ENCODE measurements at places on chromosomes 6 and 20. TPM values are rescaled to one million over a fixed set of nuclear protein-coding genes. Genes with fewer than 3 reads are reported as not detected.

Gene DNMT3B
- total RNA-seq: 3.7 TPM

DNA sequence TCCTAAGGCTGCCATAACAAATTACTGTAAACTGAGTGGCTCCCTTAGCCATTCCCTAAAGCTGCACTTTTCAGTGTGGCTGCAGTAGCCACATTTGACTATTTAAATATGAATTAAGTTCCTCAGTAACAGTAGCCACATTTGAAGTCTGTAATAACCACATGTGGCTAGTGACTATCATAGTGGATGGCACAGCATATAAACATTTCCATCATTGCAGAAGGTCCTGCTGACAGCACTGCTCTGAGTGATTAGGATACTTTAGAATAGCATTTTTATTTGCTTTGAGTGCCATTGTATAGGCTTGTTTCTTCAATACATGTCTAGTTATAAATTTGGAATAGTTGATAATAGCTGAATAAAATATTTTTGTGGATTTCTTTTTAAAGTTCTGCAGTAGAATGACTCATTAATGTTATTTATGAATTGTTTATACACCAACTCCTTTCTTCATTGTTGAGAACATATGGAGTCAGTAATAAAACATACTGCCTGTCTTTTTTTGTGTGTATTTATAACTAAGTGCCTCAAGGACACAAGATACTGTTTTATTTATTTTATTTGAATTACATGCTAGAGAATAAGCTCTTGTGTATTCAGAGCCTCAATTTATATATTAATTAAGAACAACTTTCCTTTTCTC is 217.2 kb downstream of the CDKAL1 start:
- H3K4me1 ChIP-seq: peaks cover 2% of the 10 kb centered on the region
- no peaks in the 10 kb centered on the region for H3K27me3 ChIP-seq
- H3K36me3 ChIP-seq: peaks cover 11% of the 10 kb centered on the region
- no peak for DNase-seq
- H3K4me3 ChIP-seq: no peak overlapping the region

DNA sequence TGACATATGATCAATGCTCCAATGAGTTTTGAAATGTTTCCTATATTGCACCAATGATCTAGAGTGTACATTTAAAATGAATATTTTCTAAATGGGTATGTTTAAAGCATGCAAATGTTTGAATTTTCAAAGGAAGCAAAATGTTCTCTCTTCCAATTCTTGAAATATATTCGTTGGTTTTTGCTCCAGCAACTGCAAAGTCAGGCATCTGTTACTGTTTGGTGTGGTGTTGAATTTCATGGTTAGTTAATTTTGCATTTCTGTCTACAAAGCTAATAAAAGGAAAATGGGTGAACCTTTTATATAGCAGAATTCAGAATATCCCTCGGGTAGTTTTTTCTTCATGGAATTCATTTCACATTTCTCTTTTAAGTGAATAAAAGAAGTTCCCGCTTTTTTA is 1018.3 kb downstream of the GRIK2 start:
- H3K27ac ChIP-seq: no peak overlapping the region
- no peaks in the 10 kb centered on the region for H3K27me3 ChIP-seq
- no peaks in the 10 kb centered on the region for H3K36me3 ChIP-seq

GRCh38 chr6:68038815-68039408 is 596.2 kb upstream of the ADGRB3 start:
- no peak for DNase-seq
- no peaks in the 10 kb centered on the region for H3K36me3 ChIP-seq
- no peak overlapping the region for H3K4me3 ChIP-seq
- H3K27me3 ChIP-seq: no peaks in the 10 kb centered on the region

Gene SLC25A27
- not detected for total RNA-seq

GRCh38 chr6:131657630-131658111 is 20.6 kb downstream of the ENPP3 start:
- H3K4me1 ChIP-seq: no peaks in the 10 kb centered on the region
- H3K36me3 ChIP-seq: no peaks in the 10 kb centered on the region
- no peak overlapping the region for H3K27ac ChIP-seq
- H3K4me3 ChIP-seq: no peak overlapping the region
- H3K27me3 ChIP-seq: no peaks in the 10 kb centered on the region

- DNase-seq: peak; percentile 71
- peaks cover 23% of the 10 kb centered on the region for H3K36me3 ChIP-seq
- peaks cover 9% of the 10 kb centered on the region for H3K27me3 ChIP-seq
Observed at GRCh38 chr20:63519668-63520503, 679 bp upstream of the PPDPF start.

GRCh38 chr20:37498066-37498665 is 22.9 kb upstream of the NNAT start:
- no peaks in the 10 kb centered on the region for H3K27me3 ChIP-seq
- H3K4me1 ChIP-seq: no peaks in the 10 kb centered on the region
- no peak for DNase-seq
- no peak overlapping the region for H3K4me3 ChIP-seq

DNA sequence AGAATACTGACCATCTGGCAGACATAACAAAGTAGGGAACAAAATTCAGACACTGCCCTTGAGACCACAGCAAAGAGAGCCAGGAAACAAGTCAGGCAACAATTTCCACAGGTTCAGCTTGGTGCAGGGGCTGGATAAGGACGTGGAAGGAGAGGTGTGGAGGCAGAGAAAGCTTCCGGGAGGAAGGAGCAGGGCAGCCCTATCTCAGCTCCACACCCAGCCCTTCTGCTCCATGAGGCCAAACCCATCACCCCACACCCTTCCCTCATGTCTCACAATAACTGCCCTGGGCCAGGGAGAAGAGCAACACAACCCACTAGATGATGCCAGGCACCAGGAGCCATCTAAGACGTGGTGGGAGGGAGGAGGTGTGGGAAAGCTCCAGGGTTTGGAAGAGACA is 5.8 kb downstream of the SNHG17 start:
- no peaks in the 10 kb centered on the region for H3K27me3 ChIP-seq
- H3K4me1 ChIP-seq: peaks cover 48% of the 10 kb centered on the region
- H3K4me3 ChIP-seq: no peak overlapping the region
- DNase-seq: no peak

DNA sequence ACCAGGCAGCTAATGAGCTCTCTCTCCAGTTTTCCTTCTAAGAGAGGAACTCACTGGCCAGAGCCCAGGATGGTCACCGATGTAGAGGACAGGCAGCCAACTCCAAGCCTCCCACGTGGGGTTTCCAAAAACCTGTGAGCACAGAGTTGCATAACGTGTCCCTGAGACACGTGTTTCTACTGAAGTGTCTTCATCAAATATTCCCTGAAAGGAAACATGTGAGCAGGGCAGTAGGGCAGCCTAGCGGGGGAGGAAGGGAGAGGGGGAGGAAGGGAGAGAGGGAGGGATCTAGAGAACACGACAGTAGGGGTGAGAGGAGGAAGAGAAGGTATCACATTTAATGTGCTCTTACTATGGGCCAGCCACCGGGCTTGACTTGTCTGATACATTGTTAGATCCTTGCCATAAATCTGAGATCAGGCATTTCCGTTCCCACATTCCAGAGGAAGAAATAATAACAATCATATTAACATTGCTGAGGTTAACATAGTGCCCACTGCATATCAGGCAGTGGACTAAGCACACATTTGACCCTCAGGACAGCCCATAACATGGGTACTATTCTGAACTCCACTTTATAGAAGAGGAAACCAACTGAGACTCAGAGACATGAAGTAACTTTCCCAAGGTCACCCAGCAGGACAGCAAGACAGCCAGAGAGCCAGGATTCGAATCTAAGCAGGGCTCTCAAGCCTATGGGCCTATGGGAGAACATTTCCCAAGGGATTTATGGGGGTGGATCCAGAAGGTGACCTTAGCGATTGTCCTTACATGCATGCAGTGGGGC is 4.5 kb upstream of the SYS1 start:
- no peaks in the 10 kb centered on the region for H3K27me3 ChIP-seq
- no peaks in the 10 kb centered on the region for H3K36me3 ChIP-seq
- H3K4me1 ChIP-seq: peaks cover 62% of the 10 kb centered on the region

DNA sequence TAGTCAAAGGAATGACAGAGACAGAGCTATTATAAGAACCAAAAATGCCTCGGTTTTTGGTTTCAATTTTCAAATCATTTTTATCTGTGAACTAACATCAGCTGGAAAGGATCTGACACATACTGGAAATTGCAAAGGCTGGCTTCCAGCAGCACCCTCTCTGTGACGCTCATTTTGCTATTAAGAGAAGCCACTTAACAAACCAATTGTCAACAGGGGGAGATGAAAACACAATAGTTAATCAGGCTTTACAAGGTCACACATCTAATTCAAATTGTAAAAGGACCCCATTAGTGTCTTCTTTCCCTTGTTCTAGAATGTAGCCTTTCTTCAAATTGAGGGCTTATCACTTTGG is 160.5 kb downstream of the TFAP2B start:
- DNase-seq: no peak
- no peaks in the 10 kb centered on the region for H3K27me3 ChIP-seq
- no peaks in the 10 kb centered on the region for H3K36me3 ChIP-seq
- no peak overlapping the region for H3K4me3 ChIP-seq
- H3K4me1 ChIP-seq: no peaks in the 10 kb centered on the region
- H3K27ac ChIP-seq: no peak overlapping the region

Gene LRRN4
- total RNA-seq: not detected

GRCh38 chr20:24590178-24590982 is 121.0 kb downstream of the SYNDIG1 start:
- DNase-seq: no peak
- no peak overlapping the region for H3K4me3 ChIP-seq
- H3K36me3 ChIP-seq: no peaks in the 10 kb centered on the region
- H3K27ac ChIP-seq: no peak overlapping the region
- peaks cover 6% of the 10 kb centered on the region for H3K27me3 ChIP-seq

Gene HCRTR2
- not detected for total RNA-seq

Gene PPP1R3G
- total RNA-seq: 0.05 TPM

DNA sequence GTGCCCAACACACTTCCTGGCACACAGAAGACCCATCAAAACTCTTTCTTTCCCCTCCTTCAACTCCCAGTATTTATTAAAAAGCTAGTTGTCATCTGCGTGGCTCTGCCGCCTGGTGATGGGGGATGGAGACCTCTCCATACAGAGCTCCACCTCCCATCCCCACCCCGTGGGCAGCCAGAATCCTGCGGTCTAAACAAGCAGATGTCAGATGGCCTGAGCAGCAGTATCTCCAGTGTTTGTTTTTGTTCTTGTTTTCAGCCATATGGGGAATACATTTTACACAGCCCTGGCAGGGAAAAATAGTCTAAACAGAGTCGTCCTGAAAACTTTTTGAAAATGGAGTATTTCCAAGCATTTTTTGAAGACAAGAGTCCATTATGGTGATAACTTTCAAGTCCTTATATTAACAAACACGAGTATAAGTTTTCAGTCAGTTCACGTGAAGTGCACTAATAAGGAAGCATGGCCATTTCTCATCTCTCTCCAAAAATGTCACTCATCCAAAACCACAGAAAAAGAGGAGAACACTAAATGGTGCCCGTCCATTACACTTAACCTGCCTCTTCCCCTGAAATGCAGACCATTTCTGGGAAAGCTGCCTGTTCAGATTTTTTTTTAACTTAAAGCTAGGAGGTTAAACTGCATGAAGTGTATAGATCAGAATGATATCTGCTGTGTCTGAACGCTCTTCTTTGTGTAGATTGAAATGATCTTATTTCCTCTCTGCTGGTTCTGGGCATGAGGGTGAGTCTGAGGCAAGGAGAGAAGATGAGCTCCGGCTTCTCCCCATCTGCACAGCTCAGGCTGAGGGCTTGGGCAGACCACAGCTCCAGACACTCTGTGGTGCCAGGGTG is 91.0 kb downstream of the TCP11 start:
- no peaks in the 10 kb centered on the region for H3K27me3 ChIP-seq

DNA sequence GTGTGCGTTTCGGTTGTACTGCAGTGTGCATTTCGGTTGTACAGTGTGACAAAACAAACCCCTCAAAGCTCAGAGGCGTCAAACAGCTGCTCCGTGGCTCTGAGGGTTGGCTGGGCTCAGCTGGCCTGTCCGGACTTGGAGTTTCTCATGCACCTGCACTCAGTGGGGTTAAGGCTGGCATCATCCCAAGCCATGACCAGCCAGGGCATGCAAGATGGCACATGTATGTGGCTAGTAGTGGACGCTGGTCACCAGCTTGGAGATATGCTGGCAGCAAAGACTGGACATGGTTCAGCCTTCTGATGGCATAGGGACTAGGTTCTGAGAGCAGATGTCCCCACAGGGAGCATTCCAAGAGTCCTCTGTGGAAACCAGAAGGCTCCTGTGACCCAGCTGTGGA is 187.2 kb downstream of the CDH4 start:
- no peaks in the 10 kb centered on the region for H3K27me3 ChIP-seq
- H3K36me3 ChIP-seq: no peaks in the 10 kb centered on the region
- H3K4me3 ChIP-seq: no peak overlapping the region
